Ovary (tissue), 10 donors: ENCODE measurements at places on chromosomes 1 and 21. TPM values are rescaled to one million over a fixed set of nuclear protein-coding genes. Genes with fewer than 3 reads are reported as not detected.

The CIART gene
- total RNA-seq = 7.7 TPM

The PTGS2 gene
- total RNA-seq = 0.50 TPM

The CFAP74 gene
- total RNA-seq = 0.62 TPM

The PPP1R15B gene
- 50.4 TPM for total RNA-seq

The PINK1 gene
- 70.5 TPM for total RNA-seq

The PAX7 gene
- total RNA-seq = not detected

The OR2M3 gene
- total RNA-seq = 0.11 TPM

The OR2T11 gene
- not detected for total RNA-seq

The SPRR5 gene
- total RNA-seq = not detected

The KRTAP19-1 gene
- total RNA-seq = not detected

The EXTL1 gene
- total RNA-seq = 3.7 TPM

The E2F2 gene
- 0.23 TPM for total RNA-seq

The CRYAA gene
- total RNA-seq = not detected

The OSCP1 gene
- 12.0 TPM for total RNA-seq

The AIRE gene
- total RNA-seq = not detected

The ITLN1 gene
- 2.0 TPM for total RNA-seq

The C2CD4D gene
- total RNA-seq = not detected

The LIN28A gene
- not detected for total RNA-seq

The SUSD4 gene
- 32.8 TPM for total RNA-seq

The SRM gene
- total RNA-seq = 111 TPM

The FAM163A gene
- total RNA-seq = 0.10 TPM

The ADCY10 gene
- total RNA-seq = 0.23 TPM

The PLA2G2F gene
- 0.15 TPM for total RNA-seq

The MAN1C1 gene
- total RNA-seq = 33.1 TPM

The PADI1 gene
- not detected for total RNA-seq

The PRKAA2 gene
- 4.4 TPM for total RNA-seq

The TNNI3K gene
- 1.0 TPM for total RNA-seq

The ZNF281 gene
- 9.9 TPM for total RNA-seq

The COL11A1 gene
- total RNA-seq = 1.4 TPM

The ERG gene
- 3.8 TPM for total RNA-seq

The MRPL20 gene
- total RNA-seq = 99.9 TPM

The FCGR1A gene
- total RNA-seq = 4.6 TPM

The RSPH1 gene
- 2.6 TPM for total RNA-seq

The C1orf226 gene
- 1.2 TPM for total RNA-seq

The CDC7 gene
- 2.9 TPM for total RNA-seq

The SPRR2E gene
- not detected for total RNA-seq

The MATN1 gene
- total RNA-seq = 0.20 TPM

The NBPF20 gene
- 2.9 TPM for total RNA-seq

The IVL gene
- total RNA-seq = not detected

The ENAH gene
- total RNA-seq = 54.6 TPM
